Activated CD4-positive, alpha-beta memory T cell treated with anti-CD3 and anti-CD28 coated beads, Interleukin-2, amount 10 ng/mL, durations not matched to agents 7 days and 5 days (primary cell): ENCODE measurements at places on chromosomes 12 and 14. TPM values are rescaled to one million over a fixed set of nuclear protein-coding genes. Genes with fewer than 3 reads are reported as not detected.

MRPL51 gene
- total RNA-seq = 208 TPM

ZDHHC22 gene
- total RNA-seq = not detected

E2F7 gene
- 14.2 TPM for total RNA-seq

APOF gene
- total RNA-seq = not detected

LHX5 gene
- total RNA-seq = not detected

RGS6 gene
- 2.0 TPM for total RNA-seq

MAP3K9 gene
- 6.7 TPM for total RNA-seq

KRT77 gene
- not detected for total RNA-seq

GRCh38 chr12:107091381-107091780 lies 2.0 kb downstream of the CRY1 start:
- no peak for DNase-seq

GRCh38 chr12:90085494-90086274 lies 377.0 kb upstream of the ATP2B1 start:
- no peak for DNase-seq

DNA sequence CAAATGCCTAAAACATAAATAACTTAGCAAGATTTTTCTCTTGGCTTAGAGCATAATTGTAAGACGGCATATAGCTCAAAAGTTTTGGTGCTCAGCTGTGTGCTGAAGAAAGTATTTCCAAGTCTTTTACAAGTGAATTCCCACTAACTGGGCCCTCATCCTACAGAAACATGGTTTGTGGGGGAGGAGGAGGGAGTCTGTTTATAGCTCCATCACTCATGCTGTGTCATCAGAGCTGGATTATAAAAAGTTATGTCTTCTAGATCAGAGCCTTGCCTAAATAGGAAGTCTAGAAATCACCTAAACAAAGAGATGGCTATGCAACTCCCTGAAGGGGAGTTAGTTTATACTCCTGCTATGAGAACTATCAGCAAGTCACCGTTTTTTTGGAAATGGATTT lies 65.9 kb upstream of the OTOGL start:
- no peak for DNase-seq

DNA sequence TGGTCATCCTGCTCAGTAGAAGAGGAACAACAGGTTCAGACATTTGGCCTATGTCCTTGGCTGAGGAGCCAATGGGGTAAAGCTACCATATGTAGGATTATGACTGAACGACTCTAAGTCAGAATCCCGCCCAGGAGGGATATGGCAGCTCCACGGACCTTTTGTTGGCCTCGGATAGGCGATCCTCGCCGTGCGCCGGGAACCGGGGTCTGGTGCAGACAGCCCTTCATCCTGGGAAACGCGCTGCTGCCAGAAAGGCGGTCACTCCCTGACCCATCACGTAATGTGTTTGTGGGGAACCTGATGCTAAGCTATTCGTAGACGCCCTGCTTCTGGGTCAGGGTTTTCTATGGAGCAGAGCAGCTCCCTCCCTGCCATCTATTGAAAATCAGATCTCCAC lies 178.9 kb upstream of the ALG10B start:
- DNase-seq = no peak

- DNase-seq = peak; percentile 95
Observed at GRCh38 chr14:104826189-104826860, 25.4 kb downstream of the ZBTB42 start.

DNA sequence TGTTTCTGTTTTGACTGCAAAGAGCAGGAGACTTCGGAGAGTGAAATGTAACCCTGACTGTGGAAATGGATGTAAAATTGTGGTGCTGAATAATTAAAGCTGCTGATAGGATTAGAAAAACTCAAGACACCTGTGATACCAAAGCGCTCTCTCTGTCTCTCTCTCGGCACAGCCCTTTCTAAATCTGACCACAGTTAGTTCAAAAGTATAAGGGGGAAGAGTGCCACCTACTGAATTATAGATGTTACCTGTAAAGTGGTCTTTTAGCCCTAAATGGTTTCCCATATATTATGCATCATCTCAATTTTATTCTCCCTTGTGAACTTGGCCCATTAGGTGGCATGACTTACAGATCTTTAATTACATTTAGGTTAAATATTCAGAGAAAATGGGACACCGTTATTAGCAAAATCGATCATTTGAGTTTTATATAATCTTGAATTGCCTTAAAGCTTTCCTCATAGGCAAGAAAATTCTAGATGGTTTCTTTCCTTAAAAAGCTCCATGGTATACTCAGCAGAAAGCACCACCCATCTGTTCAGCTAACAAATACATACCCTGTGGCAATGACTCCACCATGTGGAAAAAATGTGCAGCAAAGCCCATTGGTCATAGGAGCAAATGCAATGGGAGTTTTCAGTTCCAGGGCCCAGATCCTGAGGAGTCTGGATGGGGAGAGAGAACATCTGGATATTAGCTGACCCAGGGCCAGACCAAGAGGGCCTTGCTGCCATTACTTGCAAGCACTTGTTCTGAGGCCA lies 18.1 kb downstream of the RFC5 start:
- no peak for DNase-seq

DNA sequence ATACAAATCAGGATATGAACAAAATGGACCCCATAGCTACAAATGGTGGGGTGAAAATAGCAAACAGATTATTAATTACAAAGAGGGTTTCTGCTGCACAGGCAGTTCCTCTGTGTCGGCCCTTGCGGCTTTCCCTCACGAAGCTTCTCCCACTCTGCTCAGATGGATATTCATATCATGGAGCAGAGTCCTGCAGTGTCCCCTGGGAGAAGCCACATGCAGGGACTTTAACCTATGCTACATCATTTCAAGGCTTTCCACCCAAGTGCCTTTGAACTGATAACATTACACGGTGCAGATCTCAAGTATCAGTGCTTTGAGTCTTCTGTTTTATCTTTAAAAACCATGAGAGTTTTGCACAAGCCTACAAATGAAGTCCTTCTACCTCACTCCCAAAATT lies 229.1 kb downstream of the PPM1H start:
- DNase-seq = no peak

DNA sequence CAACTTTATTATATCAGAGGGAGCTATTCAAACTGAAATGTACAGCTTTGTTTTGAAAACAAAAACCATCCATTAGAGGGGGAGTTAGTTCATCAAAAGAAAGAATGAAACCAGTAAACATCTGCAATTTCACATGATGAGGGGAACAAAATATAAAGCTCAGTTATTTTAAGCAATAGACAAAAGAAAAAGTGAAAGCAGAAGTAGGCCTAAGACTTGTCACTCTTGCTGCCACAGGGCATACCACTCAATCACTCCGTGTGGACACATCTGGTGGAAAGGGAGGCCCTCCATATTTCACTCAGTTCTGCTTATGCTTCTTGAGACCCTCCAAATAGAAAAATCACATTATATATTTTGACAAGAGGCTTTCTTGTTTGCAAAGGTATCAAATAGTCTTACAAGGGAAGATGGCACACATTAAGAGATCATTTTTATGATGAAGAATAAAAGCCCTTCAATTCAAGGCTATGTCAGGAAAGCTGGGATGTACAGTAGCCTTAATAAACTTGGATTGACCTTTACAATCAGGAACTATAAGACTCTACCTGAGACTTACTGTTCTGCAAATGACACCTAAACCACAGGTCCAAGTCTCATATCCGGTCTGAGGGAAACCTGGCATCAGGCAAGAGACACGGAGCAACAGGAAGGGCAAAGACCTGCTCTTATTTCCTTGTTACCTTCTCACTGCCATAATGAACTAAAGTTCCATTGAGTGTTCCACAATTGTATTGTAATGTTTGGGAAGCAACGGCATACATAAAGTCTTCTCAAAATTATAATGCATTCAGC lies 222.5 kb upstream of the GRIP1 start:
- DNase-seq = no peak

DNA sequence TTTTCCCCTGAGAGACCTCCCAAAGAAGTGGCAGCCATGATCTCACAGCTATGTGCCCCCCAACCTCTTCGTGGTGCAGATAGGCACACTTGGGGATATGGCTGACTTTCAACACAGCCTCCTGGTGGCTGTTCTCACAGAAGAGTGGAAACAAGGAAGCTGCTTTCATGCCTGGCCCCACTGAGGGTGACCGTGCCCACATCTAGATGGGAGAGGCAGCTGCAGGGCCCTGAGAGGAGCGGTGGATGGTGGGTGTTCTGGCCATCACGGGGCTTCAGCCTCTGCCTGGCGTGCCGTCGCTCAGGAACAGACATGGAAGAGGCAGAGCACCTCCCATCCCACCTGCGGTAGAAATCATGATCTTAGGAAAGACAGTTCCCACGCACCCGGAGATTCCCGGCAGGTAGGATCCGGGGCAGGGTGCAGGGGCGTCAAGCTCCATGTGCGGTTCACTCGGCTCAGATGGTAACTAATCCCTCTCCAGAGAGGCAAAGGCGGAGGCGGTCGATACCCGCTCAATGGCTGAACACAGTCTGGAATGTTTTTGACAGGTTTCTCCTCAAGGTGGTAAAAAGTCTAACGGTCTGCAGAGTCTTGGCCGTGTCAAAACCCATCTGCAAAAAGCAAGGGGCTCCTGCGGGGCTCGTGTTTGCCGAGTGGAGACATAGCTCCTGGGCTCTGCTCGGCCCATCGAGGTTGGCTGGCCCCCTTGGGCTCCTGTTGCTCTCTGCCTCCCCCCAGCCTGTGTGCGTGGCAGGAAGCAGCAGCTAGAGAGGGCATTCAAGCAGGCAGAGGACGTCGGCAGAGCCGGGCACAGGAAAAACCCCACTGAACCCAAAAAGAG lies 225.2 kb upstream of the RTL1 start:
- no peak for DNase-seq

DNA sequence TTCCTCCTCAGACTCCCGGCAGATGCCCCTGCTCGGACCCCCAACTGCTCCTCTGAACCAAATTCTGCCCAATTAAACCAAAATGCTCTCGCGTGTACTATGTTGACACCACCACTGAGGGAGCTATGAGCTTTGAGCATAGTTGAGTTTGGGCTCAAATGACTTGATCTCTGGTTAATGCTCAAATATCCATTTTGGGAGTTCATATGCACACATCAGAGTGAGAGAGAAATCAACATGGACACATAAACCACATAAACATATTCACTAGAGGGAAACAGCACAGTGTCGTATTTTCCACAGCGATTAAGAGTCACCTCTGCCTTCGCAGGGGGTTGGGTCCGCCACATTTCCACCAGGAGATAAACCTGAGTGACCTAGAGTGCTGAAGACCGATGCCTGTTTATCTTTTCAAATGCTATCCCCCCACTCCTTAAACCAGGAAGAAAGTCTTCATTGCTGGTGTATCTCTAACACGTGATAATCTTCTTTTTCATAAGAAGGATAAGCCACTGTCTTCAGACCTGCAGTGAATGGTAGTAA lies 59.4 kb upstream of the FOXN3 start:
- DNase-seq = no peak

- peak; percentile 76 for DNase-seq
Observed at GRCh38 chr14:21846227-21846885, 172.7 kb upstream of the OR4E1 start.

- no peak for DNase-seq
Observed at GRCh38 chr12:28578833-28579252, 388.6 kb downstream of the CCDC91 start.

DNA sequence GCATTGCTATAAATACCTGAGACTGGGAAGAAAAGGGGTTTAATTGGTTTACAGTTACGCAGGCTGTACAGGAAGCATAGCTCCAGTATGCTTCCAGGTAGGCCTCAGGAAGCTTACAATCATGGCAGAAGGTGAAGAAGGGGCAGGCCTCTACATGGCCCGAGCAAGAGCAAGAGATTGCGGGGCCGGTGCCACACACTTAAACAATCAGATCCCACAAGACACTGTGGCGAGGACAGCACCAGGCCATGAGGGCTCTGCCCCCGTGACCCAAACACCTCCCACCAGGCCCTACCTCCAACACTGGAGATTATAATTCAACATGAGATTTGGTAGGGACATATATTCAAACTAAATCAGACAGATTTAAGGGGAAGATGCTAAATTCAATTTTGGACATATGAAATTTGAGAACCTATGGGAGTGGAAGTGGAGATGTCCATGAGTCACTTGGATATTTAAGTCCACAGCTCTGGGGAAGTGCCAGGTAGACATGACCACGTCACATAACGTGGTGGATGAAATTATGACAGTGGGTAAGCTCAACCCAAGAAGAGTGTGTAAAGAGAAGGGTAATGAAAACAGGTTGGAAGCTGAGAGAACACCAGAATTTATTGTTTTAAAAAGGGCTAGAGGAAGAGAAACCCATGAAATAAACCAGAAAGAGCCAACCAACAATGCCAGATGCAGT lies 1.5 kb upstream of the LTA4H start:
- no peak for DNase-seq

DNA sequence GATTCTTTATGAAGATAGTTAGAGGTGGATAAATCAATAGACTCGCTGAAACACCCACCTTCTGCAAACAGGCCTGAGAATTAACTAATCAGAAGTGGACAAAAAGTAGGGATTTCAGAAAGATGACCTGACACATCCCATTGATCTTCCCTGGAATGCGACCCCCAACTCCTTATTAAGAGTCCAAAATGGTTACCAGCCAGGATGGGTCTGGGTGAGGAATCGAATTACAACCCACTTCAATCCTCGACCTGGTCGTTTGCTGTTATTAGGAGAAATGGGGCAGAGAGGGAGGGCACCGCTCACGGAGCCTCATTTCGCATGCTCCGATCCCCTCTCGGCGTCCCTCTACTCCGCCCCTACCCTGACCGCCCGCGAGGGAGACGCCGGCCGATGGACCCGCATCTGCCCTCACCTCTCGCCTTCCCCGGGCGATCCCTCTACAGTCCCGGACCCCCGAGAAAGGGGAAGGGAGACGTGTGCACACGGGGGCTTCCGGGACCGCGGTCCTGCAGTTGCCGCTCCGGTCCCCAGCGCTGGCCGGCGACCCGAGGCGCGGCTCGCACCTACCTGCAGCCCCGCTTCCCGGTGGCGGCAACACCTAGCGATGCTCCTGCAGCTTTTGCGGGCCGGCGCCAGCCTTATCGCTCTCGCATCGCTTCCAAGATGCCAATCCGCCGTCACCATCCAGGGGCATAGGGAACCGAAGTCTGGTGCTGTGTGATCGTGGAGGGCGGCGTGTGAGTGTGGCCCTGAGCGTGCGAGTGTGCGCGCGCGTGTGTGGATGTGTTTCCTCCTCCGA lies 69.3 kb upstream of the USP15 start:
- DNase-seq = no peak

DNA sequence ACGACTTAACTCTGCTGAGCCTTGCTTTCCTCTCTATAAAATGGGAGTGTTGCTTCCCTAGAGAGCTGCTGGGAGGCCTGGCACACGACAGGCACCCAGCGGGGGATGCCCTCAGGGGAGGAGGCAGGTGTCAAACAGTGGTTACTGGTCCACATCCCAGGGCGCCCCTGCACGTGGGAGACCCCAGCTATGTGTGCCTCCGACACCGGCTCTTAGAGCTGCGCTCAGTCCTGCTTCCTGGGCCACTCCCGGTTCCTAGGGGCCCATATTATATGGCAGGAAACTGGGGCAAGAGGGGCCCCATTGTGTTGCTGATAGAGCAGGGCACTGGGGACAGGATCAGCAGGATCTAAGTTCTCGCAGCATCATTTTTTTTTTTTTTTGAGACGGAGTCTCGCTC lies 47.3 kb downstream of the CHGA start:
- DNase-seq = no peak

- no peak for DNase-seq
Observed at GRCh38 chr14:30808576-30808975, 65.8 kb upstream of the COCH start.

- DNase-seq = no peak
Observed at GRCh38 chr12:1739368-1739767, 48.5 kb downstream of the ADIPOR2 start.

- no peak for DNase-seq
Observed at GRCh38 chr12:24223926-24224325, 274.5 kb upstream of the SOX5 start.

GRCh38 chr12:124442772-124443445 lies 124.5 kb downstream of the NCOR2 start:
- DNase-seq = no peak
